ENCODE measurements at places on chromosomes 16 and 17. TPM values are rescaled to one million over a fixed set of nuclear protein-coding genes. Genes with fewer than 3 reads are reported as not detected.

Gene KCNH6
- total RNA-seq, result not detected

DNA sequence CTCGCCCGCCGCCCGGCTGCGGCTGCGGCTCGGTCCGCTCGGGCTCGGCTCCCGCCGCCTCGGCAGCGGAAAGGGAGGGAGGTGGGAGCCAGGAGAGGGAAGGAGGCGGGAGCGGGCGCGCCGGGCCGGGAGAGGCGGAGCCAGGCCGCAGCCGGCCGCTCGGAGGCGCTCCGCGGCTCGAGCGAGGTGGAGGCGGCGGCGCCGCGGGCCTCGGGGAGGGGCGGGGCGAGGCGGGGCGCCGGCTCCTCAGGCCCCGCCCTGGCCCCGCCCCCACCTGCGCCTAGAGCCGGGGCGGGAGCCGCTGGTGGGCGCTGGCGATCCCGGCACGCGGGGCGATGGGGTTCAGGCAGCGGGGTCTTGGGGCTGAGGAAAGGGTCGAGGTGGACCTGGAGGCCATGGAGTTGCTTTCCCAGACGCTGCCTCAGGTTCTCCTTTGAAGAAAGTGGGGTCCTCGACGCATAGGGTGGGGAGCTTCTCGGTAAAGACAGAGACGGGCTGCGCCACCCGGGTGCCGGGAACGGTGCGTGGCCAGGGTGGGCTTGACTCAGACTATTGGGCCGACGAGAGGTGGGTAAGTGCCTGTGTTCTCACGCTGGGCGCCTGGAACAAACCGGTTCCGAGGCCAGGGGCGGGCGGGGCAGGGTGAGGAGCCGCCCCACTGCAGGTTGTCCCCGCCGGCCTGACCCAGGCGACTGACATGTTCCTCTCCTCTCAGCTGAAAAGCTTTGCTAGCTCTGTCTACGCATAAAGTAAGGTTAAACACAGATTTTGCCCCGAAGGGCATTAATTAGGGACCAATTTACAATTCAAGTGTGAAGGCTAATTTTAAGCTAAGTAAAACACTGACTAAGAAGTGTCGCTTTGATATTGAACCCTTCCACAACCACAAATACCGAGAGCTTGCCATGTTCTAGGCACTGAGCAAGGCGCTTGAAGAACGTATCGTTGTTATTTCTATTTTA lies at the start of gene CMTM4:
CMTM4 (minus strand) TSS at position 75 of the 962 bp plus-strand sequence. CDS start 218 bp downstream, outside the sequence.
- peak; percentile 97 for ATAC-seq

GRCh38 chr17:78973196-78973595 lies 6.5 kb downstream of the LGALS3BP start:
- no peak for ATAC-seq

Gene SDF2
- total RNA-seq, result 48.6 TPM

Gene SMIM22
- total RNA-seq, result not detected

GRCh38 chr17:9284884-9285283 lies 263.6 kb downstream of the NTN1 start:
- ATAC-seq, result no peak

DNA sequence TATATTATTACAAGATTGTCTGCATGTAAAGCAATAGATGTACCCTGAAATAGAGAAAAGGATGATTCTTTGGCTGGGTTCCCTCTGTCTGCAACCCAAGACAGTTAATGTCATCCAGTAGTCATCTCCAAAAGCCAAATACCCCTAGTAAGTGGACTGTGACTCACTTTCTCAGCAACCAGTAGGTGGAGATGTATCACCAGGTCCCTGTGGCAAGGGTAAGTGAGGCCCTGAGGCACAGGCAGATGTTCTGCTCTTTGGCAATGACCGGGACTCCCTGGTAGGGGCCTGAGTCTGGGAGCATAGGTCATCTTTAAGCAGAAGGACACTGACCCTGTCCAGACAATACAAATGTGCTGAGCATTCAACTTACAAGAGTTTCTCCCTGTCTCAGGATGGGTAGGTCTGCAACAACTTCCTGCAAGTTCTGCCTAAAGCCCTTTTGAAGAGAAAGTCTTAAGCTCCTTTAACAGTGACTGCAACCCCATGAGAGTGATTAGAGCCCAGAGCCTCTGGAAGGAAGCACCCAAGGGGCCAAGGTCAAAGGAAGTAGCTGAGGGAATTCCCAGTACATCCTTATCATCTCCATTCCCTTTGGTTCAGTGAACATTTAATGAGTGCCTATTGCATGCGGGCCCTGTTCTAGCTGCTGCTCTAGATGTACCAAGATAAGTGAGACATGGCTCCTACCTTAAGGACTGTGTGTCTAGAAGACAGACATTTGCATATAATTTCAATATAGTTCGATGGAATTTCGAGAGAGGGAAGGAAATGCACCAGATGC lies 31.9 kb downstream of the PMP22 start:
- ATAC-seq, result peak; percentile 80

GRCh38 chr16:26134588-26134987 lies 442.8 kb downstream of the HS3ST4 start:
- ATAC-seq, result no peak

- ATAC-seq, result peak; percentile 91
These were observed 14.1 kb downstream of the CCL4 start for GRCh38 chr17:36117505-36118382.

Gene LASP1
- 116 TPM for total RNA-seq

GRCh38 chr16:73172241-73172972 lies 124.5 kb upstream of the ZFHX3 start:
- no peak for ATAC-seq

GRCh38 chr16:8583199-8583598 lies 7.1 kb downstream of the TMEM114 start:
- ATAC-seq, result no peak

Gene GSE1
- 17.4 TPM for total RNA-seq

Gene KRT16
- not detected for total RNA-seq

GRCh38 chr17:14011740-14012405 lies 57.4 kb upstream of the COX10 start:
- ATAC-seq, result no peak

- no peak for ATAC-seq
These were observed 37.2 kb upstream of the BCO1 start for GRCh38 chr16:81201267-81201666.

DNA sequence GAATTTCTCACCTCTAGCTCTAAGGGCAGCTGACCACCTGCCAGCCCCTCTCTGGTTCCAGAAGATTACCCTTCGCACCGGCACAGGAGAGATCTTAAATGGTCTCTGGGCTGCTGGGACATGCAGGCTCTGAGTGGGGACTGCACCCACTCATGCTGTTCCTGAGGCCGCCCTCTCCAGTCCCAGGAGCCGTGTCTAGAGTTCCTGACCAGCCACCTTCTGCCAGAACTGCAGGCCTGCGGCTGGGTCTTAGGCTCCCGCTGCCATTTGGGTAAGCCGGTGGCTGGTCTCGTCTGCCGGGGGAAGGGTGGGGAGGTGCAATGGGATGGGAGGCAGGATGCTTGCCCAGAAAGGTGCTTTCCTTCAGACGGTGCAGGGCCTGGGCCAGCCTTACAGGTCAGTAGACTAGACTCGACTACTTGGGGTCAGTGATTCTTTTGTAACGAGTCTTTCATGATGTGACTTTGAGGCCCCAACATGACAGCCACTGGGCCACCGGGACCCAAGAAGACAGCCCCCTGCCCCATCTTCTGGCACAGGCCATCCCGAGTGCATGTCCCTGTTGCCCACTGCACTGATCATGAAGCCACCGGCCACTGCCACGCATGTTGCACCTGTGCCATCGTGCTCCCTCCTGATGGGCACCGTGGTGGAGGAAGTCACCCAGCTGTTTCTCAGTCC lies 26.4 kb downstream of the B9D1 start:
- no peak for ATAC-seq

DNA sequence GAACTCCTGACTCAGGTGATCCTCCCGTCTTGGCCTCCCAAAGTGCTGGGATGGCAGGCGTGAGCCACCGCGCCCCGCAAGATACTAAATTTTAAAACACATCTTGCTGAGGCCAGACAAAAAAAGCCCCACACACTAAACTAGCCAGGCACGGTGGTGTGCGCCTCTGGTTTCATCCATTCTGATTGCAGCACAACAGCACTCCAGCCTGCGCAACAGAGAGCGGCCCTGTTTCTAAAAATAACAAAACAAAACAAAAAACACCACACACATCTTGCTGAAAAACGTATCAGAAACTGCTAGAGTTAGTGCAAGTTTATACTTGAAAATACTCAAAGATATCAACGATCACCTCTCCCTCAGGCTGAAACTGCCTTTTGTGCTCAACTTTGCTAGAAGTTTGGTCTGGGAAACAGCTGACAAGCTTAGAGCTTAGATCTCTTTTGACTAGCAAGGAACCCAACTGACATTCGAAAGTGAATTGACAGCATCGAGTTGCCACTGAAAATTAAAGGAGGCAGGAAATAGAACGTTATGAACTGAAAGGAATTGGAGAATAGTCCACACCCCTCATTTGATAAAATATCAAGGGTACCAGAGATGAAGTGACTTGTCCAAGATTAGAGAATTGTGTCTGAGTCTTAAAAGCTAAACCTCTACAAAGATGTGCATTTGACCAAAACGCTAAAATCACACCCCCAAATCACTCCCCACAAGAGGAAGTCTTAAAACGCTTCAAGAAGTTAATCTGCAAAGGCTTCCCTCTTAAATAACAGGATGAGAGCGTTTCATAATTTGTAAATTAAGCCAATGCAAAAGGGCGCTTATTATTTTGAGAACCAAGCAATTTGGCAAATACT lies 908 bp downstream of the COG4 start:
- ATAC-seq, result no peak

DNA sequence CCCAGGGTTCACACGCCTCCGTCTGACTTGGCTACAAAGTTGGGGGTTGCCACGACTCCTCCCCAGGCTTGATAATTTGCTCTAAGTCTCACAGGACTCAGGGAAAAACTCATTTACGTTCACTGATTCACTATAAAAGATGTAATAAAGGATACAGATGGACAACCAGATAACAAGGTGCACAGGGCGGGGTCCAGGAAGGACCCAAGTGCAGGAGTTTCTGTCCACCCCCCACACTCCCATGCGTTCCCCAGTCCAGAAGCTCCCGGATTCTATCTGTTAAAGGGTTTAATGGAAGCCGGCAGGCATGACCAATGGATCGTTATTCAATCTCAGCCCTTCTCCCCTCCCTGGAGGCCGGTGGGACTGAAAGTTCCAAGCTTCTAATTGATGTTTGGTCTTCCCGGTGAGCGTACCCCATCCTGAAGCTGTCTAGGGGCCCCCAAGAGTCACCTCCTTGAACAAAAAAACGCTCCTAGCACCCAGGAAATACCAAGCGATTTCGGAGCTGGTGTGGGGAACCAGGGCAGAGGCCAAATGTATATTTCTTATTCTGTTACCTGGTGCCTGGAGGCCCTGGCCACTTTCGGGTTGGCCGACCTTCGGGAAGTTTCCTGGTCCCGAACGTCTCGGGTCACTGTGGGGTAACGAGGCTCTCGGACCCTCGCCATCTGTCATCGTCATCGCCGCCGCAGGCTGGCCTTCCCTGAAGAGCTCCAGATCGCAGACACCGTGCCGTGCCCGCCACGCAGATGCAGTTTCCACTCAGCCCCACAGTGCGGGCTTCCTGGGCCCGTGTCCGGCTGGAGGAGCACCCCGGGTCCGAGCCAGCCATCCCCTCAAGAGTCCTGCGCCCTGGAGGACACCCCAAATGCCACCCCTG lies 13.5 kb upstream of the METRNL start:
- no peak for ATAC-seq

Gene NACA2
- total RNA-seq, result not detected

Gene C16orf54
- total RNA-seq, result 15.9 TPM

Gene PRAC2
- not detected for total RNA-seq

Gene KRTAP1-1
- total RNA-seq, result not detected

- no peak for ATAC-seq
These were observed 338.5 kb downstream of the PMP22 start for GRCh38 chr17:14926526-14927122.

DNA sequence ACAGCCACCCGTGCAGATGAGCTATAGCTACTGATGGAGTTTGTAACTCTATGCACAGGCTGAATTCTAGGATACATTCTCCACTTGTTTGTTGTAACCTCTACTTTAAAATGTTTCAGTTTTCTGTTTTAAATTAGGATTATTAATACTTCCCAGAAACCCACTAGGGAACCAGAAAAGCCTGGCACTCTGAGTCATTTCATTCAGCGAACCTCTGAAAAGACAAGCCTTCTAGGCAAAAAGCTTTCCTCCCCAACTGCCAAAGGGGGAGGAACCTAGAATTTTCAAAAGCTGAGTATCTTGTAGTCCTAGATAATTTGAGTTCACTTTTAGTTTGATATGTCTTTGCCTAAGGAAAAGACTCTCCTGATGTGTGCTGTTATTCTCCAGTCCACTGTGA lies 43.2 kb downstream of the GOSR1 start:
- peak; percentile 7 for ATAC-seq

Gene C17orf78
- total RNA-seq, result not detected

DNA sequence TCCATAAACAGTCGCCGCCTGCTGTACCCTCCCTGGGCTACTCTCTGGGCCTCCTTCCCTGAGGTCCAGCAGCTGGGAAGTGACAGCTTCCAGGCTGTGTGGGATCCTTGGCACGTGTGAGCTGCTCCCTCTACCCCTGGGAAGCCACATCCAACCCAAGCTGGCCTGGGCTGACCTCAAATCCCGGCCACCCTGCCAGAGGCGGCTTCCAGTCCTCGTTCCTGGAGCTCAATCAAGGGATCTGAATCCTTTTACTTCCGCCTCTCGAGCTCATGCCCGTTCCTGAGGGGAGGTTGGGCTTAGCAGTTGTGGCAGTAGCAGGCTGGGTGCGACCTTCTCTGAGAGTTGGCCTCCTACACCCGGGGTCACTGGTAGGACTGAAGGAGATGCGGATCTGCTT lies 82.5 kb downstream of the NETO2 start:
- ATAC-seq, result no peak

GRCh38 chr17:16975744-16976625 lies 4.1 kb upstream of the TNFRSF13B start:
- no peak for ATAC-seq

Gene CD300LF
- not detected for total RNA-seq

GRCh38 chr17:3799181-3799945 lies 1.6 kb downstream of the ITGAE start:
- ATAC-seq, result no peak

GRCh38 chr16:13503960-13504635 lies 415.9 kb upstream of the ERCC4 start:
- ATAC-seq, result no peak

GRCh38 chr17:75691371-75691791 lies 24.2 kb downstream of the SAP30BP start:
- ATAC-seq, result peak; percentile 91

DNA sequence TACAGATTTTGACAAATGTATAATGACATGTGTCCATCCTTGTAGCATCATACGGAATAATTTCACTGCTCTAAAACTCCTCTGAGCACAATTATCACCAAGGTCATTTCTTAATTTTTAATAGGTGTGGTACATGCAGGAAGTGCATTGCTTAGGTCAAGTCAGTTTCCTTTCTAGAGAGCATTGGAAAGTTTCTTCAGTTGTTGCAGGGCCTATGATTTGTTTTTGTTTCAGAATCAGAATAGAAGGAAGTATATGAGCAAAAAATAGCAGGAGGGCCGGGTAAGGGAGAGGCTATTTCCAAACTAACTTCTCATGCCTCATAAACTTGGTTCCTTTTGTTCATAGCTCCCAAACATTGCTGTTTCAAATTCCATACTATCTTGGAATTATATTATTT lies 24.0 kb upstream of the SLFN5 start:
- ATAC-seq, result no peak

Measured in activated T-helper 17 cell treated with anti-CD3 and anti-CD28 coated beads, Interleukin-2, amount 50 U/mL, for 72 hours (primary cell).